OCI-LY7 (cell line): ENCODE measurements at places on chromosomes 1 and 21.

DNA sequence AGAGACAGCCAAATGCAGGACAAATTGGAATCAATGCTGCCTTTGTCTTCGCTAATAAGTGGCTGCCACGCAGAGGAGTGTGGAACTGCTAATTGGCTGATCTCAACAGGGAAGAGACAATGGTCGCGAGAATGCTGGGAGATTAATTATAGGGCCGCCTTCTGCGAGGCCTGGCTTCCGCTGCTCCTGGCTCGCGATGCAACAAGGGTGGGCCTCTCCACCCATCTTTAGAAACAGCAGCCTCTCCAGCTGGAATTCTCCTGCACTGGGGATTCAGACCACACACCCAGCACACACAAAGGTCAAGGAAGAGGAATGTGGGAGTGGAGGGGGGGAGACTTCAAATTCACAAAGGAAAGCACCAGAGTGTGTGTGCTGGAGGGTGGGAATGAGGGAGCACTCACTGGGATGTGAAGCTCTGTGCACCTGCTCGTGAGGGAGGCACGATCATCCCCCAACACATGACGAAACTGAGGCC lies 200.7 kb upstream of the GRIK3 start:
- DNase-seq: no peak

DNA sequence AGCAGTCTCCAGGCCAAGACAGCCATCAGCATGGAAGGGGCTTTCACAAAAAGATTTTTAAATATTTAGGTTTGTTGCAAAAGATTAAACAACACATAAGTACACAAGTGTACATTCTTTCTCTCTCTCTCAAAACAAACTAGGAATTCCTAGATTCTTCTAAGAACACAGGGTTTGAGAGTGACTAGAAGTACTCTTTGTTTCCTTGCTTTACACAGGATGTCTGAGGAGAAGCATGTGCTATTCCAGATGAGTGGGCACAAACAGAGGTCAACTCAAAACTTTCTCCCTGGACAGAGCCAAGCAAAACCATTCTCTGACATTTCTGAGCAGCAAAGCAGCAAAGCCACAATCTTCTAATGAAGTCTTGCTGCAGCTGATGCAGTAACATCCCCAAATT lies 210.6 kb upstream of the HOOK1 start:
- no peak for DNase-seq

GRCh38 chr21:33684923-33685560 lies 42.7 kb downstream of the ITSN1 start:
- no peak for DNase-seq

GRCh38 chr21:44710294-44710665 lies 1.1 kb downstream of the TSPEAR start:
- DNase-seq: no peak

GRCh38 chr1:200610846-200611245 lies 9.7 kb downstream of the KIF14 start:
- DNase-seq: no peak
